ENCODE measurements at places on chromosomes 16 and 17.

DNA sequence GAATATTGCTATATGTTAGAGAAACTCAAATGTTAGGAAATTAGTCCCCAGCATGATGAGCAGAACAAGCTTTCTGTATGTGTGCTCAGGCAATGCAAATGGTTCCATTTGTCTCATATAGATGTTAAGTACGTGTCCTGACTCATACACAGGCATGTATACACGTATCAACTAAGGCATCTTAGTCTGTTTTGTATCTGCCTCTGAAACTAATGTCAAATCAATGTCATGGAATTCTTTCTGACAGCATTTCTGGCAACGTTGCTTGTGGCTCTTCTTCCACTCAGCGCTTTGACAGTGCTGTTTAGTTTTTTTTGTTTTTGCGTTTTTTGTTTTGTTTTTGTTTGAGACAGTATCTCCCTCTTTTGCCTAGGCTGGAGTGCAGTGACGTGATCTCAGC lies 111.9 kb downstream of the CNTNAP4 start:
- no peak for DNase-seq

GRCh38 chr16:79278506-79278905 lies 322.0 kb downstream of the MAF start:
- peak; percentile 59 for DNase-seq

- DNase-seq = no peak
Measured at GRCh38 chr17:6366221-6366666, 68.7 kb downstream of the AIPL1 start.

DNA sequence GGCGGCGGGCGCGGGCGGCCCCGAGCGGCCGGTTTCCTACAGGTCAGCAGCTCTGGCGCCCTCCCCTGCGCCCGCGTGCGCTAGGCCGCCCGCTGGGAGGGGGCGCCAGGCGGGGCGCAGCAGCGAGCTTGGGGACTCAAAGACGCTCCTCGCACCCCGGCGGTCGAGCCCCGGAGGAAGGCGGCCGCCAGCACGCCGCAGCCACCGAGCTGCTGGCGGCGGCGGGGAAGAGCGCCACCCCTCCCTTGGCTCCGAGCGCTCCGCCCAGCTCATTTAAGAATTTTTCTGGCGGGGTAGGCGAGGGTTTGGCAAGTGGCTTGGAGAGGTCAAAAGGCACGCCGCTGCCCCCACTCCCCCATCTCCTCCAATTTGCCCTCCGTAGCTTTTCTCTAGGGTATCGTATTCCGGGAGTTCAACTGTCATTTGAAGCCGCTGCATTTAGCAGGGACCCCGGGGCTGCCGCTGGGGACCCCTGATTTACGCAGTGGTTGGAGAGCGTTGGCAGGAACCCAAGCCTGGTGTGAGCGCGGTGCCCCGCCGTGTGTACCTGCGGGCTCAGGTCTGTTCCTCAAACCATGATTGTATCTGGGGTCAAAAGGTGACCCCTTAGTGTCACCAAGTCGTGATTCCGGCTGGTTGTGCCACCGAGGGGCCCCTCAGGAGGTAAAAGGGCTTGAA lies 59.5 kb upstream of the GSE1 start:
- DNase-seq = peak; percentile 28

- DNase-seq = peak; percentile 49
Measured at GRCh38 chr17:7004398-7005253, 7.8 kb upstream of the RNASEK start.
